Cardiac atrium fibroblast (primary cell): ENCODE measurements at places on chromosomes 3 and 15. TPM values are rescaled to one million over a fixed set of nuclear protein-coding genes. Genes with fewer than 3 reads are reported as not detected.

SLC22A14 gene
- total RNA-seq: not detected in 2 replicates

EFCAB12 gene
- total RNA-seq: not detected in 2 replicates

FSD2 gene
- not detected in 2 replicates for total RNA-seq

CCDC66 gene
- 2.0 and 5.0 TPM in 2 replicates for total RNA-seq

PIF1 gene
- 5.8 and 8.5 TPM in 2 replicates for total RNA-seq

GOLGA8G gene
- total RNA-seq: not detected in 2 replicates

MYH15 gene
- total RNA-seq: 0.18 and 0.97 TPM in 2 replicates

EPHB1 gene
- total RNA-seq: 0.16 TPM in 1 of 2 replicates, not detected in the other

DZIP3 gene
- total RNA-seq: 4.7 TPM in 2 replicates

CHRD gene
- 0.18 and 0.32 TPM in 2 replicates for total RNA-seq

LEO1 gene
- 11.0 and 17.7 TPM in 2 replicates for total RNA-seq

CPEB1 gene
- total RNA-seq: 0.72 and 0.97 TPM in 2 replicates

ILDR1 gene
- not detected in 2 replicates for total RNA-seq

EXD1 gene
- total RNA-seq: not detected in 2 replicates

PKM gene
- total RNA-seq: 1,517 and 1,826 TPM in 2 replicates

MKRN2OS gene
- total RNA-seq: not detected in 2 replicates

CEP70 gene
- total RNA-seq: 3.6 and 7.3 TPM in 2 replicates

CHCHD6 gene
- 6.0 and 12.8 TPM in 2 replicates for total RNA-seq

CAPN3 gene
- 1.4 and 2.3 TPM in 2 replicates for total RNA-seq

CEMIP gene
- 420 and 537 TPM in 2 replicates for total RNA-seq

SCN11A gene
- under 0.01 TPM in 1 of 2 replicates, not detected in the other for total RNA-seq

ANKRD34C gene
- not detected in 2 replicates for total RNA-seq

RPP25 gene
- 18.3 and 22.4 TPM in 2 replicates for total RNA-seq

DAPK2 gene
- total RNA-seq: 0.36 and 1.8 TPM in 2 replicates

HDAC11 gene
- total RNA-seq: 8.1 and 11.9 TPM in 2 replicates

ZCWPW2 gene
- 0.36 and 0.65 TPM in 2 replicates for total RNA-seq

SEMA6D gene
- total RNA-seq: 2.0 and 2.3 TPM in 2 replicates

TRH gene
- total RNA-seq: not detected in 2 replicates

MEX3B gene
- total RNA-seq: 7.4 and 11.5 TPM in 2 replicates

ECE2 gene
- total RNA-seq: not detected in 2 replicates

EPHA6 gene
- not detected in 2 replicates for total RNA-seq

C2CD4A gene
- 0.72 and 7.9 TPM in 2 replicates for total RNA-seq

HIGD2B gene
- 0.36 TPM in 1 of 2 replicates, not detected in the other for total RNA-seq
